ENCODE measurements at places on chromosomes 4 and X. TPM values are rescaled to one million over a fixed set of nuclear protein-coding genes. Genes with fewer than 3 reads are reported as not detected.
A peak's percentile ranks its signal among the peaks of the same experiment; 100 is the strongest.

- no peak for DNase-seq
These were observed 244.0 kb upstream of the SMIM31 start for GRCh38 chr4:164509951-164510350.

Gene POLN
- 2.3 TPM for polyA plus RNA-seq

DNA sequence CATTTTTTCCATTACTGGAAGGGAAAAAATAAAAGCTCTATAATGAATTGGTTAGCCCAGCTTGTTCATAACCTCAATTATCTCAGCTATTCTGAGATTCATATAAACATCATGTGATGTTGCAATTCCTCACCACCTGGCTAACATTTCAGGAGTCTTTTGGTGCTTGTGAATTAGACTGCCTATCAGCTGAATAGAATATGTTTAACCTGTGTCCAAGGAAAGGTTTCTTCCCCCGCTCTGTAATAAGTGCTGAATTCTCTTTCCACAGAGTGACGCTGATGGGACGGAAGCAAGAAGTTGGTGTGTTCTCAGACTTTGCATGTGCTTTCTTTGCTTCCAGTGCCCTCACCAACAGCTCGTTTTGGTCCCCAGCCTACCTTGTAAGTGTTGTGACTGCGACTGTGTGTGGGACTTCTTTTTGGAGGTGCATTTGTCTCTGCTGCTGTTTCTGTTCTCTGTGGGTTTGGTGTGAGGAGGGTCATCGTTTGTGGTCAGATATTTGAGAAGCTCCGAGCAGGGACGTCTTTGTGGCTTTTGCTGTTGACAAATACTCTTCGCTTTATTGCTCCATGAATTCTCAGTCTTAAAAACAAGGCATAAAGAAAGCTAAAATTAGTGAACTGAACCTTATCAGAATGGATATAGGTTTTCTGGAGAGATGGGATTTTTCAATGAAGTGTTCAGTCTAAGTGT, 61.7 kb downstream of the PPARGC1A start:
- no peak for DNase-seq

GRCh38 chrX:106862972-106863688, 40.0 kb downstream of the RIPPLY1 start:
- DNase-seq, result peak; percentile 9

DNA sequence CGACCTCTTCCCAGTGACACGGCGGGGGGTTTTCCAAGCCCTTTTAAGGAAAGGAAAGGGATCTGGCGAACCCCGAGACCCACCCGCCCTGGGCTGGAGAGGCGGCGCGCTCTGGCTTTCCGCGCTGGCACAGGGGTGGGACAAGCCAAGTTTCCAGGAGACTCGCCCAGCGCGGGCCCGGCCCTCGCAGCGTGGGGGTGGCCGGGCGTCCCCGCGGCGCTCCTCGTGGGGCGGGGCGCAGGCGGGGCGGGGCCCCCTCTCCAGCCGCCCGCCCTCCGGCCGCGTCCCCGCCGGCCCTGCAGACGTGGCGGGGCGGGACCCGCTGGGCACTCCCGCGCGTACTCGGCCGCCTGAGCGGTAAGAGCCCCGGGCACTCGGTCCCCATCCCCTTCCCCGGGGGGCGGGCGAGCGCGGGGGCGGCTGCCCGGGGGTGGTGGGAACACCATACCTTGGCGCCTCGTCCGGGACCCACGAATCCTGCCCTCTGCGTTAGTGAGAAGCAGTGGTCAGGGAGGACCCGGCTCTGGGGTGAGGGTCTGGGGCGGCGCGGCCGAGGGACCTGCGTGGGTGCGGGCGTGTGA, at the start of gene FAM114A1:
FAM114A1 (plus strand) TSS at position 329 of the 581 bp plus-strand sequence. CDS start 10,273 bp downstream, outside the sequence.
- peak; percentile 73 for DNase-seq

- no peak for DNase-seq
These were observed 391.8 kb upstream of the EPHA5 start for GRCh38 chr4:66062044-66062443.

- DNase-seq, result no peak
These were observed 194.8 kb upstream of the FAT1 start for GRCh38 chr4:186918466-186918865.

GRCh38 chr4:78058591-78059523, 1.7 kb downstream of the FRAS1 start:
- peak; percentile 60 for DNase-seq

- no peak for DNase-seq
These were observed 38.4 kb upstream of the FAM9B start for GRCh38 chrX:9072281-9072680.

Gene MRPL1
- 36.8 TPM for polyA plus RNA-seq

- no peak for DNase-seq
These were observed 7.2 kb downstream of the SLC25A6 start for GRCh38 chrX:1384658-1385252.

Gene NSG1
- 30.1 TPM for polyA plus RNA-seq

GRCh38 chrX:13086076-13086475, 41.7 kb upstream of the FAM9C start:
- DNase-seq, result no peak

Gene HPSE
- polyA plus RNA-seq, result 2.3 TPM

Gene FGF2
- polyA plus RNA-seq, result 3.0 TPM

DNA sequence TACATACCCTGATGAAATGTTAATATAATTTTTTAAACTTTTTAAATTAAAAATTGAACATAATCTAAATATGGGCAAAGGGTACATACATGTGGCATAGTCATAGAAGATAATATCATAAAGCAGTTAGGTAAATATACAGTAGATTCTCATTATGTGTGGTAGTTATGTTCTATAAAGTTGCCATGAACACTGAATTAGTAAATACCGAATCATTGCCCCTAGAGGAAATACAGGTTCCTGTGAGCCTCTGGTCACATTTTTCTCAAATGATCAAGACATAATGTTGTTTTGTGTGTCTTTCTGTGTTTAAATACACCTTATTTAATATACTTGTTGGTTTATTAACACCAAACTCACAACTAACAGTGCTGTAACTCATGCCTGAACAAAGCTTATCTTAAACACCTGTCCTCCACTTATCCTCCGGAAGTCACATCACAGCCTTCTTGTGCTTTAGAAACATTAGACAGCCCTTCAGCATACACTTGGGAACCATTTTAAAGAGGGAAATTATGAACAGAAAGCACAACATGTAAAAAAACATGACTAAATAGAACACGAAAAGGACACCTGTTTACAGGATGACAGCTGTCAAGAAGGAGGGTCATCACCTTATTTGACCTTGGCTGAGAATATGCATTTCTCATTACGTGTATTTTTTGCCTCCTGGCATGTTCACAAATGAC, 169.4 kb upstream of the NAP1L5 start:
- no peak for DNase-seq

GRCh38 chr4:3176367-3177229, 72.4 kb upstream of the MSANTD1 start:
- peak; percentile 74 for DNase-seq

GRCh38 chr4:169293343-169294176, 22.8 kb upstream of the SH3RF1 start:
- DNase-seq, result no peak

DNA sequence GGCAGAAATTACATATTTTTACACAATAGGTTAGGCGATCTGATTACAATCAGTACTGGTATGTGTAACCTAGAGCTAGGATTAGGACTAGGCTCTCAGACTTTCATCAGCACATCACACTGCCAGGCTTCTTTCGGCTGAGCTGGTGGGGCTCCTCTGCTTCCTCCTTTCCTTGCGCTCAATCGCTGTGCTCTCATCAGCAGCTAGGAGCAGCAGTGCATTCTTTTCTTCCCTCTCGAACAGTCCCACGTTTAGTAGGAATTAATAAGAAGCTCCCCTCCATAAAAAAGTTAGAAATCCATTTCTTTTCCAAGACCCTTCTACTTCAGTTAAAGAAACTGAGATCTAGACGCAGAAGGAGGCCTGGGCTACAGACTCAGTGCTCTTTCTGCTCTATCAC, 350.4 kb downstream of the SPRY1 start:
- DNase-seq, result no peak

DNA sequence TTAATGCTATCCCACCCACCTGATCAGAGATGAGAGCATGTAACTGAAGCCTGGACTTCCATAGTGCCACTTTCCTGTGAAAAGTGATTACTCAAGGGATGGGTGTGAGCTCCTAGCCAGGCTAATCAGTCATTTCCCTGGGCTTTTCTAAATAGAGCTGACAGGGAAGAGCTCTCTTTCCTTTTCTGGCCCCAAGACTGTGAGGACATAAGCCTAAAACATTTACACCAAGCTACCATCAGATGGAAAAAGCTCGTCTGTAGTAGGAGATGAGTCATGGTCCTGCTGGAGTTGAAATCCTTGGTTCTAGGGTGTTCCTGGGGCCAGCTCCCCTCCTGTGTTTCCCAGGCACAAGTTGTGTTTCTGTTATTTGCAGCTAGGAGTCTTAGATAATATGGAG, 52.4 kb upstream of the NDP start:
- DNase-seq, result no peak

GRCh38 chr4:84800256-84800655, 166.2 kb downstream of the WDFY3 start:
- DNase-seq, result no peak

DNA sequence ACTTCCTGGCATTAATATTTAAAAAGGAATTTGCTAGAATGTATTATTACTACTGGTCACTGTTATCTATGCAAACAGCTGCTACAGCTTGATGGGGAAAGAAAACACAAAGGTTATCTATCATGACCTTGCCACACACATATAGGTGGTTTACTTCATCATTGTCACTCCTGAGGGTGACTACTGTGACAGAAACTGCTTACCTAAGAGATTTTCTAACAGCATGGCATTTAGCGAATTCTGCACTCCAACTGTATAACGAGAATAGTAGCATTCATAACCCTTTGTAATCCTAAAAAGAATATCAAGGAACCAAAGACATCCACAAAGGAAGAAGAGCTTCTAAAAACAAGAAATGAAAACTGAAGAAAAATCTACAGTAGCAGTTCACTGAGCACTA, 74.6 kb upstream of the SPOCK3 start:
- DNase-seq, result no peak

DNA sequence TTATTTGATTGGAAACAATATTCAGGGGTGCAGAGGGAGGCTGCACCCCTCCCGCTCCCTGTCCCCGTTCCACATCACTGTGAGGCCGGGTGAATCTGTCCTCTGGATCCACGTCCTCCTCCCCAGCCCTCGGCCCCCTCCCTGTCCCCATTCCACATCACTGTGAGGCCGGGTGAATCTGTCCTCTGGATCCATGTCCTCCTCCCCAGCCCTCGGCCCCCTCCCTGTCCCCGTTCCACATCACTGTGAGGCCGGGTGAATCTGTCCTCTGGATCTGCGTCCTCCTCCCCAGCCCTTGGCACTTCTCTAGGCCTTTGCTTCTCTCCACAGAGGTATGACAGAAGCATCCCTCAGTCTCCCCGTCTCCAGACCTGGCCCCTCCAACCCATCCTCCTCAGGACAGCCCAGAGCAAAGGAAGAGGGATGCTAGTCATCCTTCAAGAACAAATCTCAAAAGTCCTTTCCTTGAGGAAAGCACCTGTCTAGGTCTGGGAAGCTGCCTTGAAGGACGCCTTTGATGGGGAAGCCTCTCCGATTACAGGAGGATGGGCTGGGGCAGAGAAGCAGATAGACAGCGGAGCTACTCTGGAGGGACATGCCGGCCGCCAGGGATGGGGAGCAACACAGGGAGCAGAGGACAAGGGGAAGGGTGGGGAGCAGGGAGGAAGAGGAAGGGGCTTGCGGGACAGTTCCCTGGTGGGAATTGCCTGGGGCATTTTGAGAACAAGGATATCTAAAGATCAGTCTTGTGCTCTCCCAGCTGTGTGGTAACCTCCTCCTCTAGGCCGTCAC, 10.8 kb upstream of the AFAP1 start:
- no peak for DNase-seq

- DNase-seq, result no peak
These were observed 11.5 kb downstream of the FGB start for GRCh38 chr4:154574311-154574710.

DNA sequence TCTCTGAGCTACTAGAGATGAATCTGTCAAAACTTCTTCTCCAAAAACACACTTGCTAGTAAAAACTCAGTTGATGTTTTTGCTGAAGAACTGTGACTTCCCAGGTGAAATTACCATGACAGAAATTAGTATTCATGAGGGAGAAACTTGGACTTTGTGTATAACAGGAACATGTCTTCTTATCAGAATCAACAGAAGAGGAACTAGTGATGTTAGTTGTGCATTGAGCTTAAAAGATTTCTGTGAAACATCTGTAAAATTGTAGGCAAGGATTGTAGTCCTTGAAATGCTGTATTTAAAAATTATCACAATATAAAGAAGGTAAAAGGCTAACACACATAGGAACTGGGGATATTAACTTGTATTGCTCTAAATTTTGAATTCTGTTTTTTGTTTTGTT, 11.3 kb downstream of the FAM241A start:
- DNase-seq, result no peak

DNA sequence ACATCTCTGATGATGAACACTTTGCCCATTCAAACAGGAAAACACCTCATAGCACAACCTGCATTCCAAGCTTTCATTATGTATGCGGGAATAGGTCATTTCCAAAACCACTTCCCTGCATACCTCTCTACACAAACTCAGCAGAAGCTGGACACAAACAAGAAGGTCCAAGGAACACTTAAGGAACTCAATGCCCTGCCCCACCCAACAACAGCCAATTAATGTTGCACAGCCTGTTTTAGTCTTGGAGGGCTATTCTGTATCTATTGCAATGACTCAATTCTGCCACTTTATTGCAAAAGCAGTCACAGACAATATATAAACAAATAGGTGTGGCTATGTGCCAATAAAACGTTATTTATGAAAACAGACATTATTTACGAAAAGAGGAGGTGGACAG, 16.7 kb downstream of the OPHN1 start:
- DNase-seq, result peak; percentile 11

Gene GPR50
- not detected for polyA plus RNA-seq

Gene SPON2
- 54.6 TPM for polyA plus RNA-seq

DNA sequence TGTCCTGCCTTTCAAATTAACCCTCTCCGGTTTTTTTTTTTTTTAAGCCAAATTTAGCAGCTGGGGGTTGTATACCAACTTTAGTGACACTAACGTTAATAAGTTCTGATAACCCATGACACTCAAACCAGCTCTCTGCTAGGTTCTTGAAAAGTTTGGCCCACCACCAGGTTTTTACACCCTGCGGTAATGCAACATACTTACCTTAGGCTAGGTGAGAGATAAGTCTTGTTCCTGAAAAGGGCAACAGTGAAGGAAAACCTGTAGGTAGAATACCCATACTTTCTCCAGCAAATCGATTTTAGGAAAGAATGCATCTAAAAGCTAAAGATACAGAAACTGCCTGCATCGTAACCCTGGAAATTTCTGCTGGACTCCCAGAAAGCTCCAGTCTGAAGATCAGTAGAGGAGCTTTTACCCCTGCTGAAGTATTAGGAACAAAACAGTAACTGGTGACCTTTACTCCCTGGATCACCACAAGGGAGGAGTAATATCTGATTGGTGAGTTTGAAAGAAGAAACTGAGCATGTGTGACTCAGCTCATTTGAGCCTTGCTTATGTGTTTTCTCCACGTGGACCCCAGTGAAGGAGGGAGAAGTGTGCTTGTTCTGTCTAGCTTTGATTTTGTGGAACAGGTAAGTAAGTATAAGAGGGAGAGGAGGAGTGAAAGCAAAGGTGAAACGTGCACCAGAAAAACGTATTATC, 34.4 kb upstream of the COX18 start:
- peak; percentile 57 for DNase-seq

Measured in large intestine (tissue), 12 donors.